ENCODE measurements at places on chromosomes 13 and 19.

GRCh38 chr13:36736119-36736726 lies 62.4 kb downstream of the SERTM1 start:
- DNase-seq = peak; percentile 43

- DNase-seq = no peak
These were observed 8.0 kb upstream of the DHRS12 start for GRCh38 chr13:51811920-51812451.

DNA sequence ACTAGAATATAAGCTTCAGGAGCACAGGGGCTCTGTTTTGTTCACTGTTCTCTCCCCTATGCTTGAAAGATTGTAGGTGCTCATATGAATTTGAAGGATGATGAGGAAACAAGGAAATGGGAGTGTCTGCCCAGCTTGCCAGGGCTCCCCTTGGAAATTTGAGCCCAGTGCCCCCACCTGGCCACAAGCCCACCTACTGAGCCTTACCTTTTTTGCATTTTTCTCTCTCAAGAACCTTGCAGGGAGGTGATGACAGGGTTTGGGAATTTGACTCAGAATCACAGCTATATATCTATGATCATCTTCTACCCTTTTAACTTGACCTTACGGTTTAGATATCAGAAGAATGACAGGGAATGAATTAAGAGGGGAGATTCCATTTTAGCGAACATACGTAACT lies 33.8 kb downstream of the SERP2 start:
- DNase-seq = no peak

GRCh38 chr13:43000676-43001075 lies 8.6 kb upstream of the EPSTI1 start:
- no peak for DNase-seq

DNA sequence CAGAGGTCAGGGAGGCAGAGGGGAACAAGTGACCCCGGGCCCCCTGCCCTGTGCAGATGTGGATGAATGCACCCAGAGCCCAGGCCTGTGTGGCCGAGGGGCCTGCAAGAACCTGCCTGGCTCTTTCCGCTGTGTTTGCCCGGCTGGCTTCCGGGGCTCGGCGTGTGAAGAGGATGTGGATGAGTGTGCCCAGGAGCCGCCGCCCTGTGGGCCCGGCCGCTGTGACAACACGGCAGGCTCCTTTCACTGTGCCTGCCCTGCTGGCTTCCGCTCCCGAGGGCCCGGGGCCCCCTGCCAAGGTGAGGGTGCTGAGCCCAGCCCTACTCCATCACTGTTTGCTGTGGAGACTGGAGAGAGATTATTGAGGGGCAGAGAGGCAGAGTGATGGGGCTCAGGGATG lies 9.9 kb downstream of the LTBP4 start:
- DNase-seq = no peak

DNA sequence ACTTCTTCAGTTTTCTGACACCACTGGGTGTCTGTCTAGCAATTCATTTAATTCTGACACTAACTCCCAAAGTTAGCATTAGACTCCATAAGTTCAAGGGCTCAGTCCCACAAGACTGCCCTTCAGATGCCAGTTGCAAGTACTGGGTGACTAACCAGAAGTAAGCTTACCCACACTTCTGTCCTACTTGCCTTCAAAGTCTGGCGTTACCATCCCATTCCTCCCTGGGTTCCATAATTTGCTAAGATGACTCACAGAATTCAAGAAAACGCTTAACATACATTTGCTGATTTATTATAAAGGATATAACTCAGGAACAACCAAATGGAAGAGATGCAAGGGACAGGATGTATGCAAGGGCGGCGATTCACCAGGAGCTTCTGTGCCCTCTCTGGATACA lies 45.5 kb upstream of the NPAS1 start:
- no peak for DNase-seq

GRCh38 chr13:33265133-33265532 lies 20.4 kb downstream of the STARD13 start:
- DNase-seq = no peak

GRCh38 chr13:46901721-46902120 lies 4.9 kb upstream of the HTR2A start:
- no peak for DNase-seq

GRCh38 chr19:48501494-48502349 lies 9.9 kb downstream of the LMTK3 start:
- DNase-seq = peak; percentile 97
